ENCODE measurements at places on chromosomes 16 and 17.
A peak's percentile ranks its signal among the peaks of the same experiment; 100 is the strongest.

GRCh38 chr16:57303021-57303909, 18.8 kb upstream of the PLLP start:
- DNase-seq: no peak

DNA sequence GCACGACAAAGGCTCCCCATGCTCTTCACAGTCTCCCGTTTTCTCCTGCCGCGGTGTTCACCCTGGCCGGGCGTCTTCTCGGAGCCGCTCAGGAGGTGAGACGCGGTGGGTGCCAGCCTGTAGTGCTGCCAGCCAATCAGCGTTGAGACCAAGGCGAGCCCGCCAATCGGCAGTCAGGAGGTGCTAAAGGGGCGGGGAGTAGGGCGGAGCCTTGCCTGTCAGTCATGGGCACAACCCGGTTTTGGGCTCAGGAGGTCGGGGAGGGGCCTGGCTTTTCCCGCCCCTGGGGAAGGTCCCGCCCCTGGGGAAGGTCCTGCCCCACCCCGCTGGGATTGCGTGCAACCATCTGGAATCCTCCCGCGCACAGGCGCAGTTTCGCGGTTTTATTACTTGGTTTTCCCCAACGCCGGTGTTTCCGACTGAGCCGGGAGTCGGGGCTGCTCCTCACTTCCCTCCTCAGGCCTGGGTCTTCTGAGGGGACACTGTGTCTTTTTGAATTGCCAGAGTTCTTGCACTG, at the start of gene PRDM7:
Gene PRDM7, minus strand, starts transcription at position 92 of the 517 bp plus-strand sequence. CDS start 1,421 bp downstream, outside the sequence.
- DNase-seq: peak; percentile 95

DNA sequence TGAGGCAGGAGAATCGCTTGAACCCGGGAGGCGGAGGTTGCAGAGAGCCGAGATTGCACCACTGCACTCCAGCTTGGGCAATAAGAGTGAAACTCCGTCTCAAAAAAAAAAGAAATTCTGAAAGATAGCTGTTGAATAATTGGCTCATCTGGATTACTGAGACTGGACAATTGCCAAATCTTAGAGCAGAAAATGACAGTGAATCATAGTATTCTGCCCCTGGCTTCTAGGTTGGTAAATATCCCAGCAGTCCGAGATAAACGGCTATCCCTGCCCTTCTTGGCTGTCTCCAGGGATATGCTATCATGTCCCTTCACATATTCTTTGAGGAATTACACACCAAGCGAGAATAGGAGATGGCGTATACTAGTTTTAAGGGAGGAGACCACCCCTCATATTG, 35.5 kb upstream of the METTL16 start:
- peak; percentile 86 for DNase-seq

DNA sequence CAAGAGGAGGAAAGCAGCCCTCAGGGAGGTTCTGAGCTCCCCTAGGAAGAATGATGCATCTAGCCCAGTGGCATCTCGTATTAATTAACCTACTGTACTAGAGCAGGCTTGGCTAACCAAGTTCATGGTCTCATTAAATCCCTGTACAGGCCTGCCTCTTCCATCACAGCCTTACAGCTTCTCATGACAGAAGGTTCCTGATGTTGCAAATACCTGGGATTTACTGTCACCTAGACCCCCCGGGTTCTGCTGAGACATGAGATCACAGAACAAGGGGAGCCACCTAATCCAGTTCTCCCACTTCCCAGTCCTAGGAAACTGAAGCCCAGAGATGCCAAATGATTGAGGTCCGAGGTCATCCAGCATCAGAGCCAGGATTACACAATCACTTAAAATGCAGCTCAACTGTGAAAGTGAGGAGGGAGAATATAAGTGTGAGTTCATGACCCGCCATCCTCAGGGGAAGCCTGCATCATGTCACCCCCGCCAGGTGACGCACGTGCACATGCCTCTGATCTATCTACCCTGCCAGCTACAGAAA, 23.9 kb downstream of the ACLY start:
- DNase-seq: peak; percentile 75

GRCh38 chr16:26733710-26734109, 333.0 kb upstream of the C16orf82 start:
- no peak for DNase-seq

DNA sequence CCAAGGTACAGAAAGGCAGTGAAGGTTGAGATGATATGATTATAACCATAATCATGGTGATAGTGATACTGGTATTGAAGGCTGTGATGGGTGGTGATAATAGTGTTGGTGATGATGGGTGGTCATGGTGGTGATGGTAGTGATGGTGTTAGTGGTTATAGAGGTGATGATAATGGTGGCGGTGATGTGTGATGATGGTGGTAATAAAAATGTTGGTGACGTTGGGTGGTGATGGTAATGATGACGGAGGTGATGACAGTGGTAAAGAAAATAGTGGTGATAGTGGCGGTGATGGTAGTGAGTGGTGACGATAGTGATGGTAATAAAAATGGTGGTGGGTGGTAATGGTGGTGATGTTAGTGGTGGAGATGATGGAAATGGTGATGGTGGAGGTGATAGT, 65.1 kb upstream of the KDM8 start:
- DNase-seq: no peak

- no peak for DNase-seq
These were observed 211.3 kb downstream of the FOXL1 start for GRCh38 chr16:86789621-86790051.

GRCh38 chr16:18942061-18942460, 15.9 kb upstream of the SMG1 start:
- no peak for DNase-seq

DNA sequence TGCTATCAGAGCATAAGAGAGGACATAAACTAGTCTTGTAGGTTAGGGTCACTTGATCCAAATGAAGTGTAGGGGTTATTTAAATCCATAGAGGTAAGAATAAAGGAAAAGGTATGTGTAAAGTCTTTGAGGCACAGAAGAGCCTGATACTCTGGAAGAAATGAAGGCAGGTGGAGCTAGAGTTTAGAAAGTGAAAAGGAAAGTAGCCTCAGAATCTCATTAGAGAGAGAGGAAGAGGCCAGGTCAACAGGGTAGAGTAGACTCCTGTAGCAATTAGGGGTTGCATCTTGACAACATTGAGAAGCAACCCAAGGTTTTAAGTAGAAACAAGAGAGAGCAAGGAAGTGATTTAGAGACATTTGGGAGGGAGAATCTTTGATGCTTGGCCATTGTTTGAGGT, 235.2 kb upstream of the SOX9 start:
- no peak for DNase-seq

DNA sequence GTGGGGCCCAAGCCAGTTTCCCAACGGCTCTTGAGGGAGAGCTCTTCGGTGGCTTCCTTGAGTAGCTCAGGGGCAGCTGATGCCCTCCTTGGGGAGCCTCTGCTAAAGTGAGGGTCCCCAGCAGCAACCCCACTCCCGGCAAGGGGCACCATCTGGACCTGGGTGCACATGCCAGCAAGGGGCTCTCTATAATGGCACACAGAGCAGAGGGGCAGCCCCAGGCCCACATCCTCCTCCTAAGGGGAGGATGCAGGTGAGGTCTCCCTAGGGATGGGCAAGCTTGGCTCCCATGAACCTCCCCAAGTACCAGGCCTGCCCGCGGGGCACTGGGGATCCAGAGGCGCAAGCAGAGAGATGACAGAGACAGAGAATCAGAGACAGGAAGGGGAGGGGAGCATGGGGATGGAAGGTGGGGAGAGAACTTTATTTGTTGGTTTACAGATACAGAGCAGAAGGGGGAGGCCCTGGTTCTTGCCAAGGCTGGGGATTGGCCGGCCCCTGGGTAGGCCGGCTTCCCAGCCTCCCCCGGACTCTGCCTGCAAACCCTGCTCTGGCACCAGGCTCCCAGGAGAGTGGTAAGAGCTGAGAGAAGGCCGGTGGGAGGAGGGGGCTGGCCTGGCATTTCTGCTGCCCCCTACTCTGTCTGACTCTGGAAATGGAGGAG, 61.4 kb downstream of the SRCIN1 start:
- no peak for DNase-seq

DNA sequence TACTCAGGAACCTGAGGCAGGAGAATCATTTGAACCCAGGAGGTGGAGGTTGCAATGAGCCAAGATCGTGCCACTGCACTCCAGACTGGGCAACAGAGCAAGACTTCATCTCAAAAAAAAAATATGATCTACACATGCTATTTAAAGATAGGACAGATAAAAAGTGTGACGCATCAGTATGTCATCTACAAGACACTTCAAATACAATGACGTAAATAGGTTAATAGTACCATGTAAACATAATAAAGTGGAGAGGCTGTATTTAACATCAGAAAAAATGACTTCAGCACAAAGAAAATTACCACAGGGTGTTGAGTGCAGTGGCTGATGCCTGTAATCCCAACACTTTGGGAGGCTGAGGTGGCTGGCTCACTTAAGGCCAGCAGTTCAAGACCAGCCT, 20.2 kb downstream of the ZNF778 start:
- no peak for DNase-seq

- DNase-seq: peak; percentile 87
These were observed 14.6 kb downstream of the CRISPLD2 start for GRCh38 chr16:84834403-84834772.

GRCh38 chr17:30449480-30449879, 27.7 kb upstream of the GOSR1 start:
- no peak for DNase-seq

DNA sequence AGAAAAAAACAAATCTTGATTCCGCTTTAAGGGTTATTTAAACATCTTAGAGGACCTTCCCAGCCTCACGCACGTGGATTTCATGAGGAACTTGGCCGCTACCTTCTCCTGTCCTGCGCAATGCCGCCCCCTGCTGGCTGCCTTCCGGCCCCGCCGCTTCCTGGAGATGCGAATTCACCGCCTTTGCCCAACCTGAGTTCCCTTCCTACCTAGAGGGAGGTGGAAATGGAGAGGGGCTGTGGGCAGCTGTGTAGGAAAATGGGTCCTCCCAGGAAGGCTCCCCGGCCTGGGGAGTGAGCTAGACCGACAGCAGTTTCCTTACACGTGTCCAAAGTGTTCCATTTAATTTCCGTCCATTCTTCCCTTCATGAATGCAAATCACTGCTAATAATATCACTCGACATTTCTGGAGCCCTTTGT, 1.0 kb upstream of the ABCC12 start:
- DNase-seq: peak; percentile 67

GRCh38 chr17:77929871-77930436, 28.5 kb upstream of the TNRC6C start:
- DNase-seq: no peak

- no peak for DNase-seq
These were observed 70.3 kb downstream of the NETO2 start for GRCh38 chr16:47073223-47074155.

GRCh38 chr17:10758062-10758461, 28.2 kb upstream of the TMEM220 start:
- no peak for DNase-seq

DNA sequence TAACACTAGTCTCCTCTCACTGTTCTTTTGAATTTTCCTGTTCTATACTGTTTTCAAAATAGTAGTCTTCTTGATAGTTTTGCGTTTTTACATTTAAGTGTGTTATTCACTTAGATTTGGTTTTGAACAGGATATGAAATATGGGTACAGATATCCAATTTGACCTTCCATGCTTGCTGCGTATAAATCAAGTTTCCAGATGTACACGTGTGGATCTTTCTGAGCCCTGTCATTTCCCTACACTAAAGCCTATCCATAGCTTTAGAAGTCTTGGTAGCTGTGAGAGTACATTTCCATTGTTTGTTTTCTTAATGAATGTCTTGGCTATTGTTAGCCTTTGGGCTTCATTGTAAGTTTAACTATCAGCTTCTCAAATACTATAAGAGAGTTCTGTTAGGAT, 20.4 kb downstream of the CYLD start:
- no peak for DNase-seq

- no peak for DNase-seq
These were observed 30.0 kb upstream of the CLEC18A start for GRCh38 chr16:69921127-69921526.

DNA sequence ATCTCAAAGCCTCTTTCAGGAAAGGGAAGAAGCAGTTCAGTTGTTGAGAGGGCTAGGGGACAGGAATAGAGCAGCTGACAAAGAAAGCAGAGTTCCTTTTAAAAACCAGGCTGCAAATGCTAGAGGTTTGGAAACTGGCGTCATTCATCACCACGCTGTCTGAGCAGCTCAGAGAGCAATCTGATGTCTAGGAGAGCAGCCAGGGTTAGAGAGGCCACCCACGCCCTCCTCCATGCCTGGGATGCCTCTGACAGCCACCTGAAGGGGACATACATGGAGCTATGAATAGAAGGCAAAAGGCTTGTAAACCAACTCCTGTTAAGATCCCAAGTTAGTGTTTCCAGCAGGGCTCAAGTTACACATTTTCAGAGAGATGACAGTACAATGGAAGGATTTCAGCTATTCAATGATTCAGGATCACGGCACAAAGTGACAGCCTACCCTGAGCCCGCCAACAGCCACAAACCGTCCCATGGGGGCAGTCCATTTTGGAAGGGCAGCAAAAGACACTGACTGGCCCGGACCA, 12.4 kb downstream of the RAB5C start:
- no peak for DNase-seq

- DNase-seq: no peak
These were observed 8.2 kb upstream of the FOXJ1 start for GRCh38 chr17:76149214-76149613.

GRCh38 chr16:89307421-89307805, 89.9 kb downstream of the ZNF778 start:
- DNase-seq: no peak

- DNase-seq: no peak
These were observed 530 bp downstream of the CCL17 start for GRCh38 chr16:57405097-57405496.

- peak; percentile 29 for DNase-seq
These were observed 277.9 kb upstream of the MON1B start for GRCh38 chr16:76913046-76913445.

GRCh38 chr16:3007957-3008689, 4.6 kb upstream of the CLDN9 start:
- no peak for DNase-seq

DNA sequence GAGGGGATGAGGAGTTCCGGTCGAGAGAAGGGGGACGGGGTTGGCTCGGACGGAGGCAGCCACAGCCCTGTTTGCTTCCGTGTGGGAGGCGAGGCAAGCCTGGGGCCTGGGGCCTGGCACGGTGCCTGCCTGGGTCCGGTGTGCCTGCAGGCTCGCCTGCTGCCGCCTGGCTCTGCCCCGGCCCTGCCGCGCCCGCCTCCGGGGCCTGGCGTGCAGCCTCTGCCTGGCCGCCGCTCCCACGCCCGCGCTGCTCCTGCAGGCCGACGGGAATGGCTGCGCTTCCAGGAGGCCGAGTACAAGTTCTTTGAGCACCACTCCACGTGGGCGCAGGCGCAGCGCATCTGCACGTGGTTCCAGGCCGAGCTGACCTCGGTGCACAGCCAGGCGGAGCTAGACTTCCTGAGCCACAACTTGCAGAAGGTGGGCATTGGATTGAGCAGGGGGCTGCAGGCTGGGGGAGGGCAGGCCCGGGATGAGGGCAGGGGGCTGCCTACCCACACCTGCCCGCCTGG, 53.1 kb downstream of the MRC2 start:
- DNase-seq: no peak

DNA sequence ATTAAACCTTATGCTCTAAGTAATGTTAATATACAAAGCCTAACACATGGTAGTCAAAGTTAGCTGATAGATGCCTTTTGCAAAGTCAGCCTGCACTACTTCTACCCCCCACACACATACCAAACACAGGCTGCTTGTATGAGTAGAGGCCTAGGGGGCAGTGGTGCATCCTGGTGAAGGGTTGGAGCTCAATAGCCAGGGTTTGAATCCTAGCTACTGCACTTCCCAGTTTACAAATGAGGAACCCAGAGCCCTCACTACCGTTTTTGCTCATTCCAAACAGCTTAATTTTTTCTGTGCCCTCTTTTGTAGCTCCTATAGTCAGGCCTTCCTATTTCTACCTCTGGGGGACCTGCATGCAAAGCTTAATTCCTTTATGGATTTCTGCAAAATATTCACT, 18.9 kb upstream of the HYDIN start:
- DNase-seq: no peak

GRCh38 chr17:81012574-81013447, 21.2 kb downstream of the CHMP6 start:
- no peak for DNase-seq
